ENCODE measurements at places on chromosomes 5 and 9. TPM values are rescaled to one million over a fixed set of nuclear protein-coding genes. Genes with fewer than 3 reads are reported as not detected.

Gene BSPRY
- polyA plus RNA-seq: 7.8 TPM

Gene IFNW1
- polyA plus RNA-seq: not detected

Gene PLAC8L1
- polyA plus RNA-seq: 2.4 TPM

Gene WNK2
- polyA plus RNA-seq: 28.5 TPM

Gene LRRC19
- polyA plus RNA-seq: 19.4 TPM

Gene STPG3
- 1.5 TPM for polyA plus RNA-seq

Gene LHX3
- not detected for polyA plus RNA-seq

DNA sequence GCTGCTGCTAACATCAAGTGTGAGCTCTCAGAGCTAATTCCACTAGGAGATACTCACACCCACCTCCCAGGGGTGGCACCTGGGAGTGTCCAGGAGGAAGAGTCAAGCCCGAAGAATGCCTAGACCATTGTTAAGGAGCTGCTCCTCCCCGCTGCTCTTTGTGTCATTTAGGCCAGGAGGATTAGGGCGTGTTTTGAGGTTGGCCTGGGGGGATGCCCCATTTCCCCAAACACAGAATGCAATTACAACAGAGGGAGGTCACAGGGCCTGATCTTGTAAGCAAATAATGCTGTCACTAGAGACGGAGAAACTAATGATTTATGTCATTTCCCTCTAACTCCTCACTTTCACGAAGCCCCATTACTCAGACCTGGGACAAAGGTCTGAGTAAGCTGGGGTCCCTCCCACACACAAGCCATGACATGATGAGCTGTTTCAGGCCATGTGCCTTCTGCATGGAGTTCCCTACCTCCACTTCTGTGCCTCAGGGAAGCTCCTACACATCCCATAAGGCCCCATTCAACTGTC lies 312.5 kb downstream of the ACTL7B start:
- DNase-seq: no peak

DNA sequence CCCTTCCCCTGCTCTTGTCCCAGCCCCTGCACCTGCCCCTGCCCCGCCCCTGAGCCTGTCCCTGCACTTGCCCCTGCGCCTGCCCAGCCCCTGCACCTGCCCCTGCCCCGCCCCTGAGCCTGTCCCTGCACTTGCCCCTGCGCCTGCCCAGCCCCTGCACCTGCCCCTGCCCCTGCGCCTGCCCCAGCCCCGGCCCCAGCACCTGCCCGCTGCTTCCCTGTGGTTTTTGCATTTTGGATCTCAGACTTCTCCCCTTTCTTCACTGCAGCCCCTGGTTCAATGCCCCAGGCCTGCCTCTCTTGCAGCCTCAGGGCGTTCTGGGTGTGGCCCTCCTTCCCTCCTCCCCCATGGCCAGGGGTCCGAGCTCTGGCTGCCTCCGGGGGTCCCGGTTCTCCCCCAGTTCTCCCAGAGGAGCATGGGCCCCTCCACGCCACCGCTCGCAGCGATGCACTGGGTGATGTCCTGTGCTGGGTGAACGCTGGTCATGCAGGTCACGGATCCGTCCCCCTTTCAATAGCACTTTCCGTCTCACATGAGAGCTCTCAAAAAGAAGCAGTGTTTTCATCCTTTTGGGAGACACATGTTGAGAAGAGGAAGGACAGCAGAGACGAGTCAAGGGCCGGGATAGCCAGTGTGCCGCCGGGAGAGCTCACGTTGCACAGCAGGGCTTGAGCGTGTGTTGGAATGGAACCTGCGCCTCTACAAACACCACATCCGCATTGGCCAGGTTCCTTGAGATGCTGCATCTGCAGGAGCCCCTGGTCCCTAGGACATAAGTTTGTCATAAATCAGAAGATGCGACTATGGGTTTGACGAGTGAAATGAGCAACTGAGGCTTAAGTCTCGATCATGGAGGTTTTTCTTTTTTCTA lies 44.0 kb upstream of the IRX4 start:
- DNase-seq: no peak

DNA sequence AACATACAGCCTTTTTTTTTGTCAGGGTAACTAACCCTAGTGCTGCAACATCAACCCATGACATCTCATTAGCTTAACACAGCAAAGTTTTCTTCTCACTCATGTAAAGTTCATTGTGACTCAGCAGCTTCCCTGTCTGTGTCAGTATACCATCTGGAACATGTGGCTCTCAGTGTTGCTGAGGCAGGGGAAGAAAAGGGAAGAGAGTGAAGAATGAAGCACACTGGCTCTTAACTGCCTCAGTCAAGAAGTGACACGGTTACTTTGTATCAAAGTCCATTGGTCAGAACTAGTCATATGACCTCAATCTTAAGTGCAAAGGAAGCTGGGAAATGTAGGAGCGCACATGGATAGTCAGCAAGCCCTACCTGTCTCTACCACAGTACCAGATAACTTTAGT lies 185.0 kb upstream of the ELL2 start:
- peak; percentile 20 for DNase-seq

DNA sequence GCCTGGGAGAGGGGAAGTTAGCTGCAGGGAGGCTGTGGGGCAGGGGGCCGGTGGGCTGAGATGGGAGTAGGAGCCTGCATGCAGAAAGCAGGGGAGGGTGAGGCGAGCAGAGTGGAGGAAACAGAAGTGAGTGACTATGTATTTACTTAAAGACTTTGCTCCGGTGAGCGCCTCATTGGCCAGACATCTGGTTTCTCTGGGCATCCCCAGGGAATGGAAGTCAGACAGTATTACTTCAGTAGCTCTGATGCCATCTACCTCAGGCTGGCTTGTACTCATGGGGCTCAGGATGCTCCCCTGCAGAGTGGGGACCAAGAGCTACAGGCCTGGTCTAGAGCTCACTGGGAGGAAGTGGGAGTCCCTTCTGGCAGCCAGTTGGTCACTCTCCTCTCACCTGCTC lies 78.2 kb upstream of the ARAP3 start:
- no peak for DNase-seq

GRCh38 chr5:154196281-154196680 lies 5.7 kb downstream of the GALNT10 start:
- DNase-seq: no peak

All from left kidney (tissue), 8 donors.